GM23248 (cell line): ENCODE measurements at places on chromosomes 12 and 14. TPM values are rescaled to one million over a fixed set of nuclear protein-coding genes. Genes with fewer than 3 reads are reported as not detected.

- peaks cover 45% of the 10 kb centered on the region for H3K4me1 ChIP-seq
- peak; percentile 78 for DNase-seq
- no peaks in the 10 kb centered on the region for H3K27me3 ChIP-seq
- no peaks in the 10 kb centered on the region for H3K36me3 ChIP-seq
These were observed 16.1 kb downstream of the GPR68 start for GRCh38 chr14:91228112-91229004.

DNA sequence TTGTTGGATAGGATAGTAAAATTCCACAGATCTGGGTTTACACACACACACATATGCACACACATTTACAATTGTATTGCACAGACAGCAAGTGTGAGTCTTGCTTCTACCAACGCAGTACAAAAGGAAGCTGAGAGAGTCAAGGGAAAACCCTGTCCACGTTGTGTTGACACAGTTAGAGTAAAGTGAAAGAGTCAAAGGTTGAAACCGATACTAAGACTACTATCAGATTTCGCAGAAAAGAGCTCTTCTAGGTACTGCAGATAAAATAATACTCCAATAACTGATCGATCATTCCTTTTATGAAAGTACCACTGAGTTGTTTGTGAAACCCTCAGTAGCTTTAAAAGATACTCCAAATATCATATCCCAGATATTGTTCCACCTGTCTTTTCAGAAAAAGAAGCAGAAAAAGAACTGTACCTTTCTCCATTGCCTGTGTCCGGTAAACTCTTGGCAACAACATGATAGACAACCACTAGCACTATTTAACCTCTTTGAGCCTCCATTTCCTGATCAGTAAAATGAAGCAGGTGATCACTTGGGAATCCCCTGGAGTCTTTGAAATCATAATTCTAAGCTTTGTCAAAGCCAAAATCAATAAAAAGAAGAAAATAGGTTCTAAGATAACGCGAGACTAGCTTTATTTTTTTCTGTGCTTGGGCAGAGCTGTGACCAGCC lies 224.6 kb upstream of the FOXN3 start:
- H3K4me3 ChIP-seq: no peak overlapping the region
- no peak overlapping the region for H3K27ac ChIP-seq
- DNase-seq: no peak
- no peaks in the 10 kb centered on the region for H3K27me3 ChIP-seq
- no peaks in the 10 kb centered on the region for H3K36me3 ChIP-seq
- peaks cover 8% of the 10 kb centered on the region; the same call in 1 of the 2 replicates for H3K4me1 ChIP-seq

Gene SMOC1
- 3.5 and 4.6 TPM in 2 replicates for total RNA-seq

GRCh38 chr14:37869633-37870032 lies 274.2 kb downstream of the TTC6 start:
- H3K36me3 ChIP-seq: no peaks in the 10 kb centered on the region
- H3K27ac ChIP-seq: no peak overlapping the region
- H3K4me3 ChIP-seq: no peak overlapping the region
- H3K27me3 ChIP-seq: no peaks in the 10 kb centered on the region
- peaks cover 14% of the 10 kb centered on the region for H3K4me1 ChIP-seq

GRCh38 chr12:33205981-33206380 lies 233.6 kb downstream of the SYT10 start:
- no peaks in the 10 kb centered on the region for H3K27me3 ChIP-seq
- H3K4me3 ChIP-seq: no peak overlapping the region
- no peaks in the 10 kb centered on the region for H3K36me3 ChIP-seq
- no peak for DNase-seq
- no peaks in the 10 kb centered on the region for H3K4me1 ChIP-seq

- no peak for DNase-seq
- H3K27ac ChIP-seq: no peak overlapping the region
- no peak overlapping the region for H3K4me3 ChIP-seq
- no peaks in the 10 kb centered on the region for H3K4me1 ChIP-seq
These were observed 253.4 kb upstream of the SFSWAP start for GRCh38 chr12:131457331-131458047.

DNA sequence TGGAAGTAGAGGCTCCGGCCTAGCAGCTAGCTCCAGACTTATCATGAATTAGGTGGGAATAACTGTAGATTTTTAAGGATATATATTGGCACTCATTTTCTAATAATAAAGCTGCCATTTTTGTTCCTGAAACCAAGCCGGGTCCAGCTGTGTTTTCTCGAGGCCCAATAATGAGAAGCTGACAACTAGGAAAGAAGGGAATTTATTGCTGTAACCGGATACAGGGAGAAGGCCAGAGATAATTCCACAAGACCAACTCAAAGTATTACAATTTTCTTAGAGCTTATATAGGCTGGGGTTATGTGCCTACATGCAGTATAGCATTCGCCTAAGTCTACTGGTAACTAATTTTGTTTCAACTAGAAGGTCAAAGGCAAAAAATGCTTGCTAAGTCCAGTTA lies 122.3 kb upstream of the FBXO33 start:
- no peak for DNase-seq
- H3K36me3 ChIP-seq: no peaks in the 10 kb centered on the region
- no peak overlapping the region for H3K27ac ChIP-seq
- H3K4me1 ChIP-seq: no peaks in the 10 kb centered on the region

DNA sequence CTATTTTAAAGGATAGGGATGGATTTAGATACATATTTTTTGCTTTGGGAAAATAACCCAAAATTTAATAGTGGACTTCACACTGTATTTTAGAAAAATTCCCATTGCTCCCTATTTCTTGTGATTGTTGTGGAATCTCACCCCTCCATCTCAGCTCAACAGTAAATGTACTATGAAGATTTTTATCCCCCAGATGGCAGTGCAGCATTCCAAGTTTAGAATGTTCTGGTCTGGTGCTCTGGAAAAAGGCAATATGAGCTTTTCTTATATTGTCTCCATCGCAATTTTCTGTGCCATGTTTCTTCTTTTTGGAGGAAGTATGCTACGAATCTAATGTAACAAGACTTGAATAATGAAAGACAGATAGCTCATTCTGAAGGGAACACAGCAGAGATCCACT lies 471.7 kb upstream of the SYT1 start:
- H3K27me3 ChIP-seq: no peaks in the 10 kb centered on the region
- peak; percentile 61 for DNase-seq
- H3K4me1 ChIP-seq: no peaks in the 10 kb centered on the region
- H3K36me3 ChIP-seq: no peaks in the 10 kb centered on the region
- no peak overlapping the region for H3K4me3 ChIP-seq
- no peak overlapping the region for H3K27ac ChIP-seq

Gene PHC1
- 15.4 and 16.1 TPM in 2 replicates for total RNA-seq

Gene TMEM229B
- total RNA-seq: 0.65 and 1.1 TPM in 2 replicates

Gene CEBPE
- total RNA-seq: not detected in 2 replicates

GRCh38 chr14:72049462-72049861 lies 117.2 kb downstream of the RGS6 start:
- no peak overlapping the region for H3K4me3 ChIP-seq
- no peaks in the 10 kb centered on the region for H3K27me3 ChIP-seq
- DNase-seq: peak; percentile 1
- H3K4me1 ChIP-seq: no peaks in the 10 kb centered on the region
- H3K36me3 ChIP-seq: no peaks in the 10 kb centered on the region
- H3K27ac ChIP-seq: no peak overlapping the region

Gene STYK1
- total RNA-seq: 1.1 TPM in 1 of 2 replicates, not detected in the other

Gene KRT6A
- not detected in 2 replicates for total RNA-seq

GRCh38 chr12:105402366-105402765 lies 71.9 kb downstream of the C12orf75 start:
- H3K27ac ChIP-seq: no peak overlapping the region
- H3K36me3 ChIP-seq: peaks cover 18% of the 10 kb centered on the region; the same call in 1 of the 2 replicates
- H3K4me1 ChIP-seq: no peaks in the 10 kb centered on the region
